SW480 (cell line): ENCODE measurements at places on chromosomes 6 and 20.

DNA sequence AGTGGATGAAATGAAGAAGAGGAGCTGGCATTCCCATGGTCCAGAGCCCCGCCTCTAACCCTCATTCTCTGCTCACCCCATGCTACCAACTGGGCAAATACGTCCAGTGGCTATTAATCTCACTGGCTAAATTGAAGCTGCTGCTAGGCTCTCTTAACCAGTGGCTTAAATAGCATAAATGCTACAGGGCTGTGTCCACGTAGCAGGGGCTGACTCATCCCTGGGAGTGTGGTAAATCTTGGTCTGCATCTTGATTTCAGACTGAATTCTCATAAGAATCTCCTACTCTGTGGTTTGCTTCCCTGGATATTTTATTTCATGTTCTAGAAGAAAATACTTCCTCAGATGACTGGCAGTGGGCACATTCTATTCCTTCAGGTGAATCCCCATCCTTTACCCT, 193.1 kb upstream of the ARG1 start:
- no peak for DNase-seq

DNA sequence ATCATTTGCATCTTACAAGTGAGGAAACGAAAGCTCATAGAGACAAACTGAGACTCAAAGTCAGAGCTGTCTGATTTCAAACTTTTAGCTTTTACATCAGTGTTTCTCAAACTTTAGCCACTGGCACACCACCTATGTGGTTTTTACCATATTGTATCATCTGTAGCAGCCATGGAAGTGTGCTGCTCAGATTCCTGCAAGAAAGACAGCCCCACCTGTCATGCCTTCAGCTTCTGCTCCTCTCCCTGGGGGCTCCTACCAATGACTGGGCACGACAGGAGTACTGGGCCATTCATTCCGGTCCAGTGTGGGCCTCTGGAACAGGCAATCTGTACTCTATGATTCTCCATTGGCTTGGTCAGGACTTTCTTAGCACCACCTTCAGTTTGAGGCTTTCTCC, 87.0 kb downstream of the BCAS1 start:
- no peak for DNase-seq

GRCh38 chr20:20864351-20865096, 152.1 kb upstream of the RALGAPA2 start:
- peak; percentile 92 for DNase-seq

GRCh38 chr6:42935322-42935721, 6.0 kb downstream of the CNPY3 start:
- DNase-seq: no peak

DNA sequence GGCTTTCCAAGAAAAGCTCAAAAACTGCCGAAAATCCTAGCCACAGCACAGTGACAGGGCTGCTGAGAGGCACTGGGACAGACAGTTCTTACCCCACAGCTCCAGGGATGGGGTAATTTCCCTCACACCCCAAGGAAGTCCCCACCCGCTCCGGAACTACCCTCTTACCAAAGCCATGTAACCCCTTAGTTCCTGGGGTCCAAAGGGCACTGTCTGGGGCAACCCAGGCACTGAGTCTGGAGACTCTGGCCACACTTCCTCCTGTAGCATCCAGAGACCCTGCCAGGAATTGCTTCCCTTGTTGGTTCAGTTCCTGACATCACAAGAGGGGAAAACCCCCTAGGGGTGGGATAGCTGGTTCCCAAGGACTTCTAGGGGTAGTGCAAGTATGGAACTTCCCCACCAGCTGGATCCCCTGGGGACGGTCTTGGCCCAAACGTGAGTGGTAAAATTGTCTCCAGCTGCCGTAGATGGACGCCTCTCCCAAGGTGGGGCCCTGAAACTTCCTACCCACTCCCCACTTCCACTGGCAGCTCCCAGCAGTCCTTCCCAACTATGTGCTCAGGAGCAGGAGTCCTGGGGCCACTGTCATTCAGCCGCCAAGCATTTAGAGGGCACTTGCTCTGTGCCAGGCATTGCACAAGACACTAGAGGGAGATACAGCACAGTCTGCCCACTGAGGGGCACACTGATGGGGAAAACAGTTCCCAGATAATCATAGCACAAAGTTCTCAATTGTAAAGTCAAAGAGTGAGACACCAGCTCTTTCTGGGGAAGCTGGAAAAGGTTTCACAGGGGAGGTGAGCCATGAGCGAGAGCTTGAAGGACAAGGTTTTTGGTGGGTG, 17.2 kb upstream of the HCK start:
- peak; percentile 50 for DNase-seq

DNA sequence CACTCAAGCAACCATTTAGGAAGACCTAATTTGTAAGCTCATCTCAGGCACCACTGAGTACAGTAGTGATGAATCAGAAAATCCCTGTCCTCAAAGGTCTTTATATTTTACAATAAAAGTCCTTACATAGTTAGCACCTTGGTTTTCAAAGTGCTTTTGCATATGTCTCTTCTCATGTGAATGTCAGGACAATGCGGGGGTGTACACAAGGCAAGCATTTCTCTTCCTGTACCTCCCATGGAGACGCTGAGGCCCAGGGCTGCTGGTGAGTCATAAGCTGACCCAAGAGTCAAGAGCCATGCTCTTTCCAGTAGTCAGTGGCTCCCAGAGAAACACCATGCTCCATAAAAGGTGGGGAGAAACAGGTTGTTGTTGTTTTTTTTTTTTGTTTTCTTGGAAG, 174.0 kb downstream of the GJA10 start:
- peak; percentile 66 for DNase-seq

DNA sequence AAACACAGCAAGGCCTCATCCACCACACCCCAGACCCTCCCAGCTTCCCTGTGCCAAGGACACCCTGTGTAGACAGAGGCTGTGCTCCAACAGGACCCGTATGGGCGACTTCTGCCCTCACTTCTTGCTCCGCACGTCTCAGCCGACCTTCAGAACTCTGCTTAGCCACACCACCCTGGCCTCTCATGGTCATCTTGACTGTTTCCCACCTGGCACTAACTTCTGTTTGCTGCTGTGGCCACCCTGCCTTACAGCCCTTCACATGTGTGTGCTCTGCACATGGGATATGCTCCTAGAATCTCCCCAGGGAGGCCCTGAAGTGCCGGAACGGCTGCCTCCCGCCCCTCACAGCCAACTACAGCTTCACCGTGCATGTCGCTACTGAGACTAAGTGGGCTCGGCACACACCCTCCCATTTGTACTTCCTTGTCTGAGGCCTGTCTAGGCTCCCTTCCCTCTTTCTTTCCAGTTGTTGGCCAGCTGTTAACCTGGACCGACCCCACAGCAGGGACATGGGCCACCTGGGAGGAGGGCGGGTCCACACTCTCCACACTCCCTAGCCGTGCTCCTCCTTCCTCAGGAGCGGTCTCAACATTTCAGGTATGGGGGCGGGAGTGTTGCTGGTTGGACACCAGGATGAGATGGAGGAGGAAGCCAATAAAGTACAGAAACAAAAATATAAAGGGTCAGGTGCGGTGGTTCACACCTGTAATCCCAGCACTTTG, 69.6 kb downstream of the PYGB start:
- DNase-seq: no peak

DNA sequence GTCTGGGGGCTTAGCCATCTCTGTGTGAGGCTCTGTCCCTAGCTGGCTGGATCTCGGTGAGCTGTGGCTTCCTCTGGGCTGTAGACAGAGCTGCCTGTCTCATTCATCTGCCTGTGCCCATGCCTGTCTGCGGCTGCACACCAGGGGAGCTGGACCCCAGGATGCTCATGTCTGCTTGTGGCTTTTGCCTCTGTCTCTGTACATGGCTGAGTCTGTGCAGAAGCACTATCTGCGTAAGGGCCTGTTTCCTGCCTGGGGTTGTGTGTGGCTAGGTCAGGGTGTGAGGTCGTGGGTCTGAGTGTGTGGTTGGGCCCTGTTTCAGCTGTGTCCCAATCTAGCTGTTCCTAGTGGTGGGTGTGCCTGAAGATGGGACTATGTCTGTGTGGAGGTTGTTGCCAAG, 68.2 kb downstream of the CDH22 start:
- DNase-seq: no peak

DNA sequence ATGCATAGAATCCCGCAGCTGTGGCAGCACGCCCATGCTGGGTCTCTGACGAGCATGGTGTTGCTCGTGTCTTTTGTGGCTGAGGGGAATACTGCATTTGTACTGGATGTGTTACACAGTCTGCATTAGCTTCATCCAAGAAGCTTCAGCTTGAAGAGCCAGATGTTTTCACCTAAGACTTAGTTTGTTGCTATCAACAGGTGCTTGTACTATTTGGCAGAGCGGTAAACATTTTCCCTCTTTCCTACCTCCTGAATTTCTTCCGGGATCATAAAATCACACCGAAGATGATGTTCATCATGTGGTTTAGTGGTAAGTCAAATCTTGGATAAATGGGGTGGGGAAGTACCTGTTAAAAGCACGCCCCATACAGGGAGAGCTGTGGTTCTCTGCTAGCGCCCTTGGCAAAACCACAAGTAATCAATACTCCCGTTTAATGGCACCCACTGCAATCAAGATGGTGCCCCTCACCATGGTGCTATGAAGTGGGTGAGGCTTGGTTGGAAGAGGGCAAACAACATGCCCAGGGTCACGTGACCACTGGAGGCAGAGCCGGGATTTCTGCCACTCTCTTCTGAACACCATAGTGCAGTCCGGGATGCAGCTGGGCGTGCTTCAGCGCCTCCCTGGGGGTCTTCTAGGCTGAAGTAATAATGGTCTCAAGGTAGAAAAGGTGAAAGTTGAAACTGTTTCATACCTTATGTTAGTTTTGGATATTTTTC, 34.4 kb downstream of the SPATA2 start:
- no peak for DNase-seq

DNA sequence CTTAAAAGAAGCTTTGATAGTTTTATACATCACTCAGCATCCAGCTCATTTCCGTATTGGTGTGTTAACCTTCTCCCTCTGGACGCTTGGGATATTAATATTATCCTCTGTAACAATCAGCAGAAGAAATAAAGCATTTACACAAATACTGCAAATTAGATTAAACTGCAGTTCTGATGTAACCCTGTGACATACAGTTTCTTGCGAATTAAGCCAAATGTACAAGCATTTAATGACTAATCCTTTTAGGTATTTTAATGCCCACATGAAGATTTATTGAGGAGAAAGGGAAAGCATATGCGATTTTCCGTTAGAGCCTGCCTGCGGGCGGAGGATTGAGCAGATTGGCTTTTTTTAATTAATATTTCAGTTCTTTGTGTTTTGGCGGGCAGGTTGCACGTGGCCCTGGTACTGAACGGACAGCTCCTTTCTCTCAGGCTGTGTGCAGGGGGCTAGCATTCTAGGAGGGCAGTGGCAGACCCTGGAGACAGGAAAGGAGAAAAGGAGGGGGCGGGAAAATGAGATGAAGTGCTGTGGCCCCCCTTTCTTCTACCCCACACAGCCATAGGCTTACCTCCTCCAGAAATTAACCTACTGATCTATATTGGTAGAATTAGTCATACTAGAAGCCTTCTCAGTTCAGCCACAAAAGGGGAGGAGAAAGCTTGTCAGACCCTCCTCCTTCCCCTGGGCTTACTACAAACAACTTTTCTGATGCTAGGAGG, 14.1 kb upstream of the TFAP2D start:
- DNase-seq: no peak

DNA sequence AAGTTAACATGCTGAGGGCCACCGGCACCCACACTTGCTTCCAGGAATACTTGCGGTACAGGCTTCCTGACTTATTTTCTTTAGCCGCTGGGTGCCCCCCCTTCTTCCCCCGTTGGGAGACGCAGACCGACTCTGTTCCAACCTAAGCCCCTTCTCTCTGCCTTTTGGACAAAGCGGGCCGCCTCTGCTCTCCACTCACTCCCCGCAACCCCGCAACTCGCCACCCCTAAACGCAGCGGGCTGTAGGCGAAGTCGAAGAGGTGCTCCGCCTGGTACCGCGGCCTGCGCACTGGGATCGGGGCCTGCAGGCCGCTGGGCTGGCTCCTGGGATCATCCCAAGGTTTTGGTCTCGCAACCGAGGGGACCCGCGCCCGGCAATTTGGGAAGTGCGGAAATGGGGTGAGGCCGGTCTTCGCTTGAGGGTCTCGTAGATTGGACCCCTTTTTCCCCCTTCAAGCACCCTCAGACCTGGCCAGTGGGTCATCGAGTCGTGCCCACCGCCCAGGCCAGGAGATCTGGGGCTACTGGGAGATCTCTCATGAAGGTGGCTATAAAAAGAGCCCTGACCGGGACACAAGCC, 4.7 kb upstream of the FOXF2 start:
- DNase-seq: no peak

- DNase-seq: no peak
Observed at GRCh38 chr6:19638931-19639330, 198.2 kb upstream of the ID4 start.

GRCh38 chr6:107822176-107823046, 1.7 kb downstream of the SCML4 start:
- no peak for DNase-seq

- DNase-seq: peak; percentile 18
Observed at GRCh38 chr6:7311917-7312615, 933 bp downstream of the SSR1 start.

GRCh38 chr6:128491610-128492206, 28.7 kb downstream of the PTPRK start:
- peak; percentile 52 for DNase-seq

- peak; percentile 58 for DNase-seq
Observed at GRCh38 chr6:41463062-41463930, 82.9 kb upstream of the FOXP4 start.

GRCh38 chr20:24519476-24519875, 50.0 kb downstream of the SYNDIG1 start:
- peak; percentile 43 for DNase-seq

DNA sequence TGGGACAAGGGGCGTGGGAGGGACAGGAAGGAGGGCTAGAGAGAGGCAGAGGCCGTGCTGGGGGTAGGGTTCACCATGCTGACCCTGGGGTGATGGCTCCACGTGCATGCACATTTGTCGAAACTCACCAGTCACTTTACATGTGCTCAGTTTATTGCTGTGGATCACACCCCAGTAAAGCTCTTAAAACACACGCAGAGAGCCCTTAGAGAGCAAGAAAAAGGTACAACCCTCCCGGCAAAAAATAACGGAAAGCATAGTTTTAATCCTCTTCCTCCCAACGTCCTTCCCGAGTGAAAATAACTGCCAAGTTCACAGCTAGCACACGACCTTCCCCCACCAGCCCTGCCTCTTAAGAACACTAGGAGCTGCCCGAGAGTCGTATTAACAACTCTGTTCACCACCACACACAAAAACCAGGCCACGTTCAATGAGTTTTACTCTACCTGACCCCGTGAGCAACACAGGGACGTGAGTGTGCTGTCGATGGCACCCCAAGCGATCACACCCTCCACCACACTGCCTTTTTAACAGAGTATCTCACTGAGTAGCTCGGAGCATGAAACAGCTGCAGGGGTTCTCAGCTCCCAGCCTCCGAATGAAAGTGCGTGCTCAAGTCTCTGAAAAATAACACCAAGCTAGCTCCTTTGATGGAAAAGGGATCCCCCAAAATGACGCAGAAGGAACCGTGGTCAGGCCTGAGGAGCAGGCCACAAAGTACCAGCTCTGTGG, 39.7 kb downstream of the TAF4 start:
- DNase-seq: no peak

GRCh38 chr6:122620428-122620827, 10.2 kb downstream of the PKIB start:
- no peak for DNase-seq

DNA sequence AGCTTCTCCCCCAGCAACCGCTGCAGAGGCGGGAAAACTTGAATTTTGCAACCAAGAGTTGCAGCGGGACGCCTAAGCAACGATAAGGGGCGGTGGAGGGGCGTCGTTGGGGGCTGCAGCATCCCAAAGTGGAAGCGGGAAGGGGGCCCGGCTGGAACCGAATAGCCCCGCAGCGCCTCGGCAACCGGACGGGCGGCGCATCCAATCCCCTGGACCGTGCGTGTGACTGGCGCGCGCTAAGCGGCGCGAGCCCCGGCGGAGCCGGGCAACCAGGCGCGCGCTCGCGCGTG, 670 bp upstream of the PARD6B start:
- DNase-seq: peak; percentile 46

GRCh38 chr6:15516923-15517560, 145.8 kb downstream of the DTNBP1 start:
- DNase-seq: no peak
